ENCODE measurements at places on chromosomes 13 and 19. TPM values are rescaled to one million over a fixed set of nuclear protein-coding genes. Genes with fewer than 3 reads are reported as not detected.
A peak's percentile ranks its signal among the peaks of the same experiment; 100 is the strongest.

DNA sequence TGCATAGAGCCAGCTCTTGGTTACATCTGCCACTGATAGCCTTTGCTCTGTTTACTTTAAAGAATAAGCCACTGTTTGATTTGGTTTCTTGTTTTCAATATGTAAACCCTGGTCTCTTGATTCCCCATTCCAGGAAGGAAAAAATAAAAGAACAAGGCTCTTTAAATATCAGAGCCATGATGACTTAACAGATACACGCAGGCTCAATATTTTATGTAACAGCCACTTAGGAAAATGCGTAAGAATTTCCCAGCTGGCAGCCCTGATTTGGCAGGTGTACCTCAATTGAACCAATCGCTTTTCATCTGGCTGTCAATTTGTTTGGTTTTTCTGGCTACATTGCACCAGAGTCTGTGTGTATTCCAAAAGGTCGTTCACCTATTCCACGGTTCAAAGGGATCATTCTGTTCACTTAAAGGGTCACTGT lies 65.6 kb downstream of the IRS2 start:
- DNase-seq: no peak
- H3K4me3 ChIP-seq: no peak overlapping the region
- H3K36me3 ChIP-seq: no peaks in the 10 kb centered on the region
- no peaks in the 10 kb centered on the region for H3K4me1 ChIP-seq

DNA sequence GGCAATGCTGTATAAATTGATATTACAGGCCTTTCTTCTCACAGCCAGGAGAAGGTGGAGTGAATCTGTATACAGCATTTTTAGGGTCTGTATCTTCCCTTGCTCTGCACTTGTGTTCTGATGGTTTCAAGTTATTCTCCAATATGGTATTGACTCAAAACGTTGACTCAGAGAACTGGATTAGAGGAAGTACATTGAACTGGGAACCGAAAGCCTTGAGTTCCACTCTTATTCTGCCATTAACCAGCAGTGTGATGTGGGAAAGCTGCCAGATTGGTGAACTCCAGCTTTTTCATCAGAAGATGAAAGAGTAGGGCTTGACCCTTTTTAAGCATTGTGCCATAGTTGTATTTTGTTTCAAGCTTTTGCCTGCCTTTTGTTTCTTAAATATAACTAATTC lies 167.7 kb downstream of the SPRY2 start:
- H3K27me3 ChIP-seq: no peaks in the 10 kb centered on the region
- no peak overlapping the region for H3K27ac ChIP-seq
- H3K4me1 ChIP-seq: no peaks in the 10 kb centered on the region
- DNase-seq: no peak

CEACAM21 gene
- total RNA-seq: not detected

DNA sequence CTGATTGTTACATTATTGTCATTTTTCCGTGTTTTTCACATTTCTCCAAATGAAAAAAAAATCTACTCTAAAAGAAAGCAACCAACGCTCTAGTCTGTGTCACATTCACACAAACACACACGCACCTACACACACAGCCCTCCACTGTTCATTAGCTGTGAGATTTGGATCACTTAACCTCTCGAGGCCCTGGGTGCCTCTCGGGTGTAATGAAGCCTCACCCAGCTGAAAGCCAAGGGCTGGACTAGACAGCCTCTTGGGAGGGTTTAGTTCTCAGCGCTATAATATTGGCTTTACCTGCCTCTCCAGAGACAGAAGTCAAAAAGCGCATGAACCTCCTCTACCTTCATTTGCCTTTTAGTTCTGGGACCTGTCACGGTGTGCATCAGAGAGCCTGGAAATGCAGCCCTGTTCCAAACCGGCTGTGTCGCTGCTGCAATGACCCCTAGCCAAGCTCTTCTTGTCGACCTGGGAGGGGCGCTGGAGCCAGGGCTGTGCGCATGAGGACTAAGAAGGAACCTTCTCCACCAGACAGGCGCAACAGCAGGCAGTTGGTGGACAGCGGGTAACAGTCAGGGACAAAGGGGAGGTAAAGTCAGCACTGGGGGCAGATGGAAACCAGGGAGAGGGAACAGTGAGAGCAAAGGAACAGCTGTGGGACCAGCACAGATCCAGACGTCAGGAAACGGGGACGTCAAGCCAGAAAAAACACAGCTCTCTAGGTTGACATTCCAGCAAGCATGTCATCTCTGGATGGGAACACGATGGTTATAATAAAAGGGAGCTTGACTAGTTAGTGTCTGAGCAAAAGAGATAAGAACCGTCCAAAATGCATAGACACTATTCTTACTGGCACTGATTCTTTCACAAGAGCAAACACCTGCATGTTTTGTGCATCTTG lies 375.9 kb downstream of the EFNB2 start:
- no peak for DNase-seq
- H3K36me3 ChIP-seq: no peaks in the 10 kb centered on the region
- H3K27ac ChIP-seq: no peak overlapping the region
- H3K4me3 ChIP-seq: no peak overlapping the region
- H3K4me1 ChIP-seq: no peaks in the 10 kb centered on the region
- no peaks in the 10 kb centered on the region for H3K27me3 ChIP-seq

GRCh38 chr13:106683179-106683578 lies 115.2 kb upstream of the ARGLU1 start:
- H3K4me3 ChIP-seq: no peak overlapping the region
- no peaks in the 10 kb centered on the region for H3K27me3 ChIP-seq
- DNase-seq: no peak
- H3K27ac ChIP-seq: no peak overlapping the region

DNA sequence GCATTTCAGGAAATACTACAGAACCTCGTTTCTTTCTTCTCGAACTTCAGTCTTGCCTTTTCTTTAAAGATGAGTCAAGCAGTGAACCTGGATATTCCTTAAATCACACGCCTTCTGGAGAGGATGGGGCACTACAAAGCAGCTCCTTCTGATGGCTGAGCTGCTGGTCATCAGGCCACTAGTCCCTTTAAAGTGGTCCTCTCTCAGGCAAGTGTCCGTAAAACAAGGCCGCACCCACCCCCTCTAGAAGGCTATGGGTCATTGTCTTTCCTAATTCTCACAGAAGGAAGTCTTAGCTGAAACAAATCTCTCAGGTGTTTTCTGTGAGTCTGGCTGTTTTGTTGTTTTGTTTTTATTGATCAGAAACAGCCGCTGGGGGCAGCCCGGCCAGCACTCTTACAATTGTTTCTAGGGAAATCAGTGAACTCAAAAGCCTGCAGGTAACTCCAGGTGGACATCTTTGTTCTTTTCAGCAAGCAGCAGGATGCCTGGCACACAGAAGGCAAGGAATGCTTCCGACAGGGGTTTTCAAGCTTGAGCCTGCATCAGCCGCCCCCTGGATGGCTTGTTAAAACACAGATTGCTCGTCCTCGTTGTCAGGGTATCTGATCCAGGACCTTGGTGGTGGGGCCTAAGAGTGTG lies 45.4 kb downstream of the MBNL2 start:
- H3K4me1 ChIP-seq: peaks cover 8% of the 10 kb centered on the region
- DNase-seq: no peak
- no peak overlapping the region for H3K4me3 ChIP-seq
- H3K36me3 ChIP-seq: no peaks in the 10 kb centered on the region

RXFP2 gene
- not detected for total RNA-seq

DNA sequence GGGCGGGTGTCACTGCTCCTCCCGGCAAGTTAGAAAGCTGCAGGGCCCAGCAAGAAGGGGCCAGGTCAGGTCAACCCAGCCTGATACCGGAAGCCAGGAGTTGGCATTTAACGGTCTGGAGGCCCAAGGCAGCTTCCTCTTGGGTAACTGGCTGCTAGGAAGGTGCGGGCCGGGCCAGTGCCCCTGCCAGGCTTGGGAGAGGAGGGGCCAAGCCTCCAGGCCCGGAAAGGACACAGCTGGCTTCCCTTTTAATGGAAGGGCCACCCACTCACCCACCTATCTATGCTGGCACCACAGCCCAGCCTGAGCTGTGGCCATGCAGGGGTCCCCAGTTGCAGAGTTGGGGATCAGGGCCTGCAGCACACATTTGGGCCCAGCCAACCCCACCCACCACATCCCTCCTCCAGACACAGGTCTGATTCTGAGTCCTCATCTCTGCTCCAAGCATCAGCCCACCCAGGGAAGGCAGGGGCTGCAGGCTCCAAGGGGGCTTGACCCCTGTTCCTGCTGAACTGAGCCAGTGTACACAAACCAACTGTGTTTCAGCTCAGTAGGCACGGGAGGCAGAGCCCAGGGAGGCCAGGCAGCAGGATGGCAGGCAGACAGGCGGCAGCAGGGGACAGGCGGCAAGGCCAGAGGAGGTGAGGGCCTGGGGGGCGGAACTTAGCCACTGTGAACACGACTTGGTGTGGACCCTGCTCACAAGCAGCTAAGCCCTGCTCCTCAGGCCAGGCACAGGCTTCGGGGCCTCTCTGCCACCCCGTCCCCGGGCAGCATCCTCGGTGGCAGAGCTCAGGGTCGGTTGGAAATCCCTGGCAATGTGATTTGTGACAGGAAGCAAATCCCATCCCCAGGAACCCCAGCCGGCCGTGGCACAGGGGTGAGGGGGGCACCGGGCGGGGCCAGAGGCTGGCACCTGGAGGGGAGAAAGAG lies 40.8 kb downstream of the ZSWIM4 start:
- H3K27me3 ChIP-seq: no peaks in the 10 kb centered on the region
- H3K36me3 ChIP-seq: no peaks in the 10 kb centered on the region
- peaks cover 31% of the 10 kb centered on the region for H3K4me1 ChIP-seq
- no peak overlapping the region for H3K4me3 ChIP-seq
- peak overlapping the region; percentile 42 for H3K27ac ChIP-seq
- no peak for DNase-seq

DNA sequence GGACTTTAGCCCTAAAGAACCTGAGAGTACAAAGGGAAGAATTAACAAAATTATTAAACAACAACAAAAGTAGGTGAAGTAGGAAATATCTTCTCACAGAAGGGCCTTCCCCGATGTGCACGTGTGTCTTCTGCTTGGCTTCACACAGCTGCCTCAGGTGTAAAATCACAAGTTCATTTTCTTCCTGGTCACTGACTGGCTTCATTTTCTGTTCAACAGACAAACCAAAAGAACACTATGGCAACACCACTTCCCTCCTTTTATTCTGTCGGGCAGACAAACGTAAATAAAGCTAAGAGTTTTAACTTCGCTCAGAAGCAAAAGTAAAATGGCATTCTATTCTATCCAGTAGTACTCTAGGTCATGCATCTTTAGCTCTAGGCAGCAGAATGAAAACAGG lies 140.9 kb downstream of the TBC1D4 start:
- no peaks in the 10 kb centered on the region for H3K27me3 ChIP-seq
- no peaks in the 10 kb centered on the region for H3K36me3 ChIP-seq
- no peak for DNase-seq
- no peak overlapping the region for H3K4me3 ChIP-seq

GRCh38 chr13:77250975-77251374 lies 75.9 kb downstream of the MYCBP2 start:
- no peak overlapping the region for H3K4me3 ChIP-seq
- H3K27ac ChIP-seq: no peak overlapping the region
- no peaks in the 10 kb centered on the region for H3K4me1 ChIP-seq
- H3K27me3 ChIP-seq: no peaks in the 10 kb centered on the region
- no peak for DNase-seq
- no peaks in the 10 kb centered on the region for H3K36me3 ChIP-seq

CPB2 gene
- total RNA-seq: 54.6 TPM

CYP2F1 gene
- not detected for total RNA-seq

RFPL4AL1 gene
- not detected for total RNA-seq

DNA sequence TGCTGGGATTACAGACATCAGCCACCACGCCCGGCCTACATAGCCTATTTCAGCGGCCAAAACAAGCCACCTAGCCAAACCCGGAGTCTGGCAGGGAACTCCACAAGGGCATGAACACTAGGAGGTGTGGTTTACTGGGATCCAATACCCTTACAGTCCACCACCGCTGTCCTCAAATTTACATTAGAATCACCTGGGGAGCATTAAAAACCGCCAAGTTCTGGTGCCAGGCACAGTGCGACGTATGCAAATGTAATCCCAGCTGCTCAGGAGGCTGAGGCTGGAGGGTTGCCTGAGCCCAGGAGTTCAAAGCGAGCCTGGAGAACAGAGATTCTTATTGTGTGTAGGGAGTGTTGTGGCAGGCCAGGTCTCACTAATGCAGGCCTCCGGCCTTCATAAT lies 4.2 kb upstream of the AP1M1 start:
- DNase-seq: no peak
- H3K36me3 ChIP-seq: no peaks in the 10 kb centered on the region
- no peak overlapping the region for H3K27ac ChIP-seq
- H3K27me3 ChIP-seq: no peaks in the 10 kb centered on the region
- peaks cover 17% of the 10 kb centered on the region for H3K4me1 ChIP-seq

GRCh38 chr13:93284064-93284463 lies 57.5 kb downstream of the GPC6 start:
- H3K27ac ChIP-seq: no peak overlapping the region
- no peaks in the 10 kb centered on the region for H3K4me1 ChIP-seq

RAVER1 gene
- 11.7 TPM for total RNA-seq

DNA sequence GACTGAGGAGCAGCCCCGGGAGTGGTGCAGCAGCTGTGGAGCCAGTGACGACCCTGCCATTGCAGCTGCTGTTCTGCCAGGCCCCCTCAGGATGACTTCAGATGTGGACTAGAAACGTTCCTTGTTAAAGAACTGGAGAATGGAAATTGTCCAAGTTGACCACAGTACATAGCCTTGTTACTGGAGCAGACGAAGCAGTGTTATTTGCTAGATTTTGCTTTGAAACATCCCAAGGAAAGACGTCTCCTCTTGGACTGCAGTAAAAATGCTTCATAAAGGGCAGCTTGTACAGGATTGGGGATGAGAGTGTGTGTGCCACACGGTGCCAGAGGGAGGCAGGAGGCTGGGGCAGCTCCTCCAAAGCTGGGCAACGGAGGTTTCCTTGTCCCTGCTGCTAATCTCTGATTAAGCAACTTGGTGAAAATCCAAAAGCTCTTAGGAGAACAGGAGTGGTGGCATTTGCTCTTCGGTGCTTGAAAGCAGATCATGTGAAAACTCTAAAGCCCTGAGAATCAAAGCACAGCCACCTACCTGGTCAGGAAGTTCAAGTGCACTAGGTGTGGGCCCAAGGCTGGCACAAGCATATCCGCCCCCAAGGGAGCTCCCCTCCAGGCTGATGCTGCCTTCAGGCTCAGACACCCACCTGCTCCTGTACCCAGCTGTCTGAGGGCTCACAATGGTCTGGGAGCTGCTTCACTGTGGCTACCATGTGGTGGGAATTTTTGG lies 34.5 kb downstream of the SHISA2 start:
- H3K4me3 ChIP-seq: no peak overlapping the region
- peaks cover 16% of the 10 kb centered on the region for H3K4me1 ChIP-seq
- H3K36me3 ChIP-seq: no peaks in the 10 kb centered on the region

KANK2 gene
- 60.3 TPM for total RNA-seq

All from hepatocyte (in vitro differentiated cells).